ENCODE measurements at places on chromosomes 5 and 9.
A peak's percentile ranks its signal among the peaks of the same experiment; 100 is the strongest.

DNA sequence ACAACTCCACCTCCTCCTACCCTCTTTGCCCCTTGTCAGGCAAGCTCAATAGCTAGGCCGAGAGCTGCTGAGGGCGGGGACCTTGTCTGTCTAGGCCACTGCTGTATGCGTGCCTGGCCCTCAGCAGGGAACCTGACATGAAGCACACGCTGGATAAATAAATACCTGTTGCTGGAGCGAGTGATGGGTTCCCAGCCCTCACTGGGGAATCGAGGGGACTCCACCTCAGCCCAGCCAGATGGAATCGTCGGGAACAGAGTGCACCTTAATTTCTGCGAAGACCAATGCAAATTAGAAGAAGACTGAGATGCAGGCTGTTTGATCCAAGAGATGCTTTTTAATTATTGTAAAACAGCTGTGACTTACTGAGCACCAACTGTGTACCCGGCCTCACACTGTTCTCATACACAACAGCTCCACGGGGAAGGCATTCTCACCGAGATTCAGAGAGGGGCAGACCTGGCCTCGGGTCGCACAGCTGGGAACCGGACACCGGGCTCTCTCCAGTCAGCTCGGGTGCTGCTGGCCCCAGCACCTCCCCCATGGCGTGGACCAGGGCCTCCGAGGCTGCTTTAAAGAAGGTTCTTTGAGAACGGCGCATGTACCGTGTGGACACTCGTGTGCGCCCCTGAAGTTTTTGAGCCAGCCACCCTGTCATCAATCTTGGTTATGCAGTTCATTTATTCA, 109.7 kb upstream of the IER5L start:
- H3K27ac ChIP-seq = no peak overlapping the region
- no peaks in the 10 kb centered on the region for H3K4me1 ChIP-seq
- no peaks in the 10 kb centered on the region for H3K36me3 ChIP-seq
- no peak for DNase-seq
- H3K4me3 ChIP-seq = no peak overlapping the region

DNA sequence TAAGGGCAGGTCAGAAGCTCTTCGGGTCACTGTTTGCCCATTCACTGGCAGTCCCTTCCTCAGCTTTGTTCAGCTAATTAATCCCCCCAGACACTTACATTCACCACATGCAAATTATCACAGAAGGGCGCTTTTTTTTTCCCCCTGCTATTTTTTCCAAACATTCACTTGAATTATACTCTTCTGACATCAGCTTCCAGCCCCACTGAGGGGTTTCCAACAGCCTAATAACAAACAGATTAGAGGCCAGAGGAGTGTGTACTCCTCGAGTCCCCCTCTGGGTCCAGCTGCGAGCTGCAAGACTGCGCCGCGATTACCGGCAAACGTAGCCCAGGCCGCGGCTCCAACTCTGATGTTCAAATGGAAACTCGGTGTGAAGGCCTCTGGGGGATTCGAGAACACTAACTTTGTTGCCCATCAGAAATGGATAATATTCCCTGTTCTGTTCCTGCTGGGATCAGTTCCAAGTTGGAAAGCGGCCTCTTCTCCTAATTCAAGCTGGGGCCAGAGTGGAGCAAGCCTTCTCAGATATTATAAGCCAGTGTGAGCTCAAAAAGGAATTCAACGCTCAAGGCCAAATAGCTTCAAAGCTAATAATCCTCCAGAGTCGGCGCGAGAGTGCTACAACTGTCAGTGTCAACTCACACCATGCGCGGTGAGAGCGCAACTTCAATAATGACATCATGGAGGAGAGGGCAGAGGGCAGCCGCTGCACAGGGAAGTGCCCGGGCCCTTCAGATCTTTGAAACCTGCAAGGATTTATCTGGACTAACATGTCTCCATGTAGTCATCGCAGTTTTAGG, 560.8 kb downstream of the BNC2 start:
- H3K4me3 ChIP-seq = no peak overlapping the region
- peak; percentile 83 for DNase-seq
- peak overlapping the region; percentile 72 for H3K27ac ChIP-seq
- no peaks in the 10 kb centered on the region for H3K36me3 ChIP-seq
- peaks cover 3% of the 10 kb centered on the region for H3K27me3 ChIP-seq

- H3K27ac ChIP-seq = no peak overlapping the region
- H3K4me3 ChIP-seq = no peak overlapping the region
- no peaks in the 10 kb centered on the region for H3K27me3 ChIP-seq
- H3K36me3 ChIP-seq = no peaks in the 10 kb centered on the region
Observed at GRCh38 chr5:179294131-179294780, 51.0 kb downstream of the ADAMTS2 start.

DNA sequence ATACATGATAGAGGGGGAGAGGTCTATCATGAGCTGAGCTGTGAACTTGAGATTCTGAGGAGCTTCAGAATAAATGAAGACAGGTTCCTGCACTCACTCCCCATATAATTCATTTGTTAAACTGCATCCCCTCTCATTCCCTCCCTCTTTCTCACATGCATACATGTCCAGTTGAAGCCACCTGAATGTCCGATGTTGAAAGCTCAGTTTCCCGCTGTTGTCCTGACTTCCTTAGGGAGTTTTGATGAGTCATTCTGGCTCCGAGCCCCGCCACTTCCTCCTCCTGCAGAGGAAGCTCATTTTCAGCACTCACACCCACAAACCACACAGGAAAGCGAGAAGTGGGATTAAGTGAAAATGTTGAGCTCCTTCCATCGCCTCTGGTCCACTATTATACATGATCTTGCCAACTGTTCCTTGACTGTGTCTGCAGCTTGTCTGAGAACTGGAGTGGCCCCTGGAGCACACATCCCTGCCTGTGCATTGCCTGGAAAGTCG, 121.2 kb downstream of the CEMIP2 start:
- no peaks in the 10 kb centered on the region for H3K36me3 ChIP-seq
- H3K27me3 ChIP-seq = no peaks in the 10 kb centered on the region
- H3K4me3 ChIP-seq = no peak overlapping the region
- H3K4me1 ChIP-seq = no peaks in the 10 kb centered on the region

GRCh38 chr5:74356009-74356695, 284.4 kb downstream of the ENC1 start:
- no peak for DNase-seq
- H3K27me3 ChIP-seq = no peaks in the 10 kb centered on the region
- peaks cover 3% of the 10 kb centered on the region for H3K4me1 ChIP-seq
- no peaks in the 10 kb centered on the region for H3K36me3 ChIP-seq
- no peak overlapping the region for H3K27ac ChIP-seq

DNA sequence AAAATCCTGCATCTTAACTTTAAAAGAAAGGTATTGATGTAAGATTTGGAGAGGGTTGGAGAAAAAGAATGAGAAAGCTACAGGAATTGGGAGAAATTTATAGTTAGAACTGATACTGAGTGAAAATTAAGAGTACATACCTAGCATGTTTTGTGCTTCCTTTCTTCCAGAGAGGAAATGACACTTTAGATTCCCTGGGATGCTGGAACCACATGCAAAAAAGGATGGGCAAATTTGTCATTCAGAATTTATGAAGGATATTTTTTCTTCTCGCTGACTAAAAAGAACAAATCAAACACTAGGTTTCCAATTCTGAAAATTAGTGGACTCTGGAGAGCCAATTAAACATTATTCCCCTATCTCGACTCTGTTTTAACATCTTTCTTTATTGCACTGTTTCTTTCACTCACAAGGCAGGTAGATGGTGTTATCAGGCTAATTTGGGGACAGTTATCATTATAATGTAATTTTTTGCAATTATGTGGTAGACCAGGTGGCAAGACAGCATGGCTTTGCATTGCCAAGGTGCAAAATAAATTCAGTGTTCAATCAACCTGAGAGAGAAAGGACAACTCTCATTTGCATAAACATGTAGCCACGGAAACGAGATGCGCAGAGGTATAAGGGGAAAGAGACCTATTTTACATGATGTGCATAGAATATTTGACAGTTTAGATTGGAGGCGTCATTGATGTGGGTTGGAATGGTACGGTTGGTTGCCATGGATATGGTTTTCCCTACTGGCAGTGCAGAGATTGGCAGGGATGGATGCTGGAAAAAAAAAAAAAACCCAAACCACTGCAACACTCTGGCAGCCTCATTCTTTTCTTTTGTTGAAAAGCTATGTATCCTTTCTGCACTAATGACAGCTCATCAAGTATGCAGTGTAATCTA, 320.4 kb upstream of the CCNH start:
- no peaks in the 10 kb centered on the region for H3K36me3 ChIP-seq
- no peaks in the 10 kb centered on the region for H3K27me3 ChIP-seq
- DNase-seq = peak; percentile 51
- no peak overlapping the region for H3K4me3 ChIP-seq
- no peaks in the 10 kb centered on the region for H3K4me1 ChIP-seq

DNA sequence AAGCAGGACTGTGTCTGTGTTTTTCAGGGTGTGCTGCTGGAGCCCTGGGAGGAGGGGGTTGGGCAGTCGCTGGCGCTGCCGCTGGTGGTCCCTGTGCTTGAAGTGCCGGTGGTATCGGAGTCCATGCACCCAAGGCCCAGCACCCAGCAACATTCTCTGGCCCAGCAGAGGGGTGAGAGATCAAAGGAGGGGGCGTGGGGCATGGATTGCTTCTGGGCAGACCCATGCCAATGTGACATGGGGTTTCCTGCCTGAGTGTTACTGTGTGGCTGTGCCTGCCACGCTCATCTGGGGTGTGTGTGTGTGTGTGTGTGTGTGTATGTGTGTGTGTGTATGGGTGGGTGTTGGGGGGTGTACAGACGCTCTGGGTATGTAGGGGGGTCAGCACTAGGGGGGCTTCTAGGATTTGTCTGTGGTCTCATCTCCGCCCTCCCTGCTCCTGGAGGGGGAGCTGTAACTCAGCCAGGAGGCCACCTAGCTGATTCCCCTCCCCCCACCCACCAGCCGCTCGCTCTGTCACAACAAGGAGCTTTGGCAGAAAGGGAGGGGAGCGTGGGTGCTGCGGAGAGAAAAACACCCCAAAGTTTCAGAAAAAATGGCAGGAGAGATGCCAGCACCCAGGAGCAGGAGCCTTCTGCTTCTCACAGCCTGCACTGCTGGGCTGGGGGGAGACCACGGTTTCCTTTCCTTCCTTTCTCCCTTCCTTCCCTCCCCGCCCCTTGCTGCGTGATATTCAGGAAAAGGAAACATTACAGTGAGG, 35.9 kb upstream of the HSPA9 start:
- H3K4me1 ChIP-seq = peaks cover 30% of the 10 kb centered on the region
- peak; percentile 66 for DNase-seq
- H3K27me3 ChIP-seq = no peaks in the 10 kb centered on the region
- no peaks in the 10 kb centered on the region for H3K36me3 ChIP-seq
- peak overlapping the region; percentile 55 for H3K4me3 ChIP-seq

DNA sequence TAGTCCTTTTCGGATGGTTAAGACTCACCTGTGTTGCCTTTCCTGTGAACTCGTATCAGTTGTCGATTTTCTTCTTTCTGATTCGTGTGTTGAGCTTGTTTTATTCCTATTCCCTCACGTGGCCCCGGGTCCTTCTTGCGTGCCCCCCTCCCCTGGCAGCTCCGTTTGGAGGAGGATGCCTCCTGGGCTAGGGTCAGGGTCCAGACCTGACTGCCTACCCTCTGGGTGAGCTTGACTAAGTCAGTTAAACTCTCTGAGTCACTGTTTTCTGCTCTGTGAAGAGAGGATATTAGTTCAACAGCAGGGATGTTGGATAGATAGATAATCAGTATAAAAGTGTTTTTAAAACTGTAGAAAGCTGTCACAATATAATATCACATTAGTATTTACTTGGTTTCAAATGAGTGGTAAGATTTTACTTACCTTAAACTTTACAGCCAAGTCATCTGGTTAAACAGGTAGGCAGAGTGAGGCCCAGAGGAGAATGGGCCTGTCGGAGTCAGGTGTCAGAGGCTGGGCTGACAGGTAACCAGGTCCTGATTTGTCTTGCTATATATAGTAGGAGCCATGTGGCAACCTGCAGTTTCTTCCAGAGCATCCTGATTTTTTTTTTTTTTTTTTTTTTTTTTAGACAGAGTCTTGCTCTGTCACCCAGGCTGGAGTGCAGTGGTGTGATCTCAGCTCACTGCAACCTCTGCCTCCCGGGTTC, 24.2 kb downstream of the PPARGC1B start:
- H3K4me3 ChIP-seq = no peak overlapping the region
- no peak overlapping the region for H3K27ac ChIP-seq

GRCh38 chr5:81639556-81639955, 111.3 kb downstream of the SSBP2 start:
- H3K4me3 ChIP-seq = no peak overlapping the region
- no peak for DNase-seq
- H3K27ac ChIP-seq = no peak overlapping the region
- H3K27me3 ChIP-seq = no peaks in the 10 kb centered on the region
- no peaks in the 10 kb centered on the region for H3K4me1 ChIP-seq

GRCh38 chr9:76650692-76651091, 113.5 kb upstream of the PCA3 start:
- H3K27ac ChIP-seq = no peak overlapping the region
- H3K4me3 ChIP-seq = no peak overlapping the region
- H3K4me1 ChIP-seq = no peaks in the 10 kb centered on the region
- DNase-seq = no peak

DNA sequence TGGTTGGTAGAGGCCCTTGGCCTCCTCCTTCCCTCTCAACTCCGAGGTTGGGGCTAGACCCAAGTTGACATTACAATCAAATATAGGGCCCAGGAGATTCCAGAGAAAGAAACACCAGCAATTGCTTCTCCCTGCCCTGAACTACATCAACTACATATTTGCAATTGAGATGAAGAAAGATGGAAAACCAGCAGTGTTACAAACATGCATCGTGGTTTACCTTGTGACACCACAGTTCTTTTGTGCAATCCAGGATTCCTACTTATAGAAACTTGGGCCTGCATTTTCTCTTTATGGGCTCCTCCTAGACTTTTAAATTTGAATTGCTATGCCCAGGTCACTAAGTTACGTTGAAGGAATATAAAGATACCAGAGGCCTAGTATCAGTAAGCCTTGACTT, 126.7 kb downstream of the DCP2 start:
- DNase-seq = no peak
- no peaks in the 10 kb centered on the region for H3K27me3 ChIP-seq
- no peak overlapping the region for H3K4me3 ChIP-seq
- peaks cover 4% of the 10 kb centered on the region for H3K4me1 ChIP-seq
- H3K27ac ChIP-seq = no peak overlapping the region
- peaks cover 3% of the 10 kb centered on the region for H3K36me3 ChIP-seq

- no peak overlapping the region for H3K4me3 ChIP-seq
- DNase-seq = no peak
- no peaks in the 10 kb centered on the region for H3K27me3 ChIP-seq
- H3K27ac ChIP-seq = no peak overlapping the region
- no peaks in the 10 kb centered on the region for H3K36me3 ChIP-seq
Observed at GRCh38 chr5:9724707-9725106, 94.6 kb upstream of the TAS2R1 start.

DNA sequence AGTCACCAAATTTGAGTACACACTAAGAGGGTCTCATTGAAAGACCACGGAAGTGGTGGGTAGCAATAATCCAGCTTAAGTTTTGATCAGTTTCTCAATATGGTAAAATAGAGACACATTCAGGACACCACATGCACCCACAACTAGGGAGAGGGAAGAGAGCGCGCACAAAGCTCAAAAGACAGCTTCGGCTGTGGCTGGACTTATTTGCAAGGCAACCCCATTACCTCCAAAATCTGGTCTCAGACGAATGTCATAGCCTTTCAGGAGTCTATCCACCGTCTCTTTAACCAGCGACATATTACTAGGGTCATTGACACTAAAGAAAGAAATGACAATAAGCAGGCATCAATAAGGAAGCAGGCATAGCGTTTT, 443 bp downstream of the GABRB2 start:
- H3K27ac ChIP-seq = no peak overlapping the region
- peak overlapping the region; percentile 55 for H3K4me3 ChIP-seq
- peaks cover 23% of the 10 kb centered on the region for H3K4me1 ChIP-seq
- peaks cover 39% of the 10 kb centered on the region for H3K27me3 ChIP-seq

Data from spinal cord (tissue), 10 donors.